ENCODE measurements at places on chromosomes 1 and 21.

DNA sequence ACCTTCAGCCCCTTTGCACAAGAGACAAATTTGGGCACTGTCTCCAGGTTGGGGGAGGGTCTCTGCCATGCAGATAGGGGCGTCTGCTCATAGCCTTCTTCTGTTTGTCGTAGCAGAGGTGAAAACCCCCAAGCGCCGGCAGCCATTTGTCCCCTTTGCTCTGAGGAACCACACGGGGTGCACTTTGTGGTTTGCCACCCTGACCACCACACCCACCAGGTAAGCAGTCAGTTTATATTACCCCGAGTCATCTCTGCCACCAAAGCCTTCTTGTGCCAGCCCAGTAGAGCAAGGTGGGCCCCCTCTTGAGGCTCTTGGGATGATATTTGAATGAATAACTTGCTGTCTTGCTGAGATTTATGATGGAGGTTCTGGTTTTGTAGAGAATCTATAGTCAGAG lies 111.8 kb downstream of the VPS13D start:
- DNase-seq: no peak

- DNase-seq: no peak
These were observed 1.8 kb upstream of the EPHX1 start for GRCh38 chr1:225808136-225808535.

DNA sequence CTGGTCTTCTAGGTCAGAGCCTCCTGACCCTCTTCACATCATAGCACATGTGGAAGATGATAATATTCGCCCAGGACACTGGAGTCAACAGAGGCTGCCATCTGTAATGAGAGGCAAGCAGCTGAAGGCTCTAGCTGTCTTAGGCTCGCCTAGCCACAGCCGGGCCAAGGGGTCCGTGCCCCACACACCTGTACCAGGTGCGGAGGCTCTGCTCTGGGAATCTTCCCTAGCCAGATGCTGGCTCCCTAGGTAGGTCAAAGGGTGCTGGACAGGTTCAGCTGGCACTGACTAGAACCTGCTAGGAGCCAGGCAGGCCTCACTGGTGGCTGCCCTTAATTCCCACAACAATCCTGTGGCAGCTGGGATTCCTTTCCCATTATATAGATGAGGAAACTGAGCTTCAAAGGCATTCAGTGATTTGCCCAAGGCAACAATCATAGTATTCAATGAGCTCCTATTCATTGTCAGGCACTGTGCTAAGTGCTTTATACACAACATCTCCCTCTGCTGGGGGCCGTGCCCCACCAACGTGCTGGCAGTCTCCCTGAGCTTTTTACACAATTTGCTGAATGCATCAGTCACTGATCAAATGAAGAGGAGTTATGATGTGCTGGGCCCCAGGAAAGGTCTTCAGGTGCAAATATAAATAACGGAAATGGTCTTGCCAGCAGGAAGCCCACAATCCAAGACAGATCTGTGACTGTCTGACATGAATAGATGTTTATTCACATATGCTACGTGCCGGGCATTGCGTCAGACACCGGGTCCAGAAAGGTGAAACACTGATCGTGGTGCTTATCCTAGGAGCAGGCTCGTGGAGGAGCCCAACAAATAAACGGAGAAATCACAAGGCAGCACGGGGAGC lies 58.0 kb downstream of the DDX20 start:
- no peak for DNase-seq

DNA sequence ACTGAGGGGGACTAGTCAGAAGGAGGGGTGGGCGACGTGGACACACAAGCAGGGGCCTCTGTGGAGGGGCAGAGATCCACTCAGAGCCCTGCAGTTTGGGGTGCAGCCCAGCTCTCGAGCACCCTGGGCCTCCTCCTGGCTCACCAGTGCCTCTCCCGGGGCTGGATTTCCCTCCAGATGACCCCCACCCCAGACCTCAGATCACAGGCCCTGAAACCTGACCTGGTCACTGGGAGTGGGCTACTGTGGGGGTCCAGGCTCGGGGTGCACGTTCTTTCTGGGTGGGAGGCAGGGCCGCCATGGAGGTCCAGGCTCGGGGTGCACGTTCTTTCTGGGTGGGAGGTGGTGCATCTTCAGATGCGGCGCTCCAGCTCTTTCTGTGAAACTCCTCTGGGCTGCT lies 10.3 kb upstream of the LHX4 start:
- no peak for DNase-seq

- DNase-seq: peak; percentile 37
These were observed 45.5 kb upstream of the ETS2 start for GRCh38 chr21:38760017-38760761.

All from astrocyte of the hippocampus (primary cell).